ENCODE measurements at places on chromosomes 5 and 9.

DNA sequence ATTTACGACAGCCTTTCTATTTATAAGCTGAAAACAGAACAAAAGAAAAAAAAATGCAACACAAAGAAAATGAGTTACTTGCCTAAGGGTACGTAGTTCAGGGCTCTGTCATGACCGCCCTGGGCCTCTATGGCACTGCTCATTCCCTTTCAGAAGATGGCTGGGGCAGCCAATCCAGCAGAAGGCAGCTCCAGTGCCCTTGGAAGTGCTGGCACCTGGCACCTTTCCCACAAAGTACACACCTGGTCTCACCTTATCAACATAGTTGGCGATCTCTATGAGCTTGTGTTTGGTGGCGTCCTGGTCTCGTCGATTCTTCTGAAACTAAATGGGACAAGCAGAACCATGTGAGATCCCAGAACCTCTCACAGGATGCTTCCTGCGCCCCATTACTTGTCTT is 53.2 kb downstream of the NIPAL4 start:
- no peak for DNase-seq

DNA sequence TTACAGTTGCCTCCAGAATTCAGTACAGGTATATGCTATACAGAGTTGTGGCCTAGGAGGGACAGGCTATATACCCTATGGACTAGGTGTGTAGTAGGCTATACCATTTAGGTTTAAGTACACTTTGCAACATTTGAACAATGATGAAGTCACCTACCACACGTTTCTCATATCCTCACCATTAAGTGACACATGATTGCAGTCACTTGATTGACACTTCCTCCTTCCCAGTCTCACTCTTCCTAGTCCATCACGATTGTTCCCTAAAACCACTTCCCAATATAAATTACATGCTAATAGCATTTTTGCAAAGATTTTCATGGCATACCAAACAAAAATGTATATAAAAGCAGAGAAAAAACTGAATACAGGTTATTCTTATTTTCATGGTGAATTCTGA is 312.2 kb downstream of the EPB41L4A start:
- no peak for DNase-seq

- DNase-seq: peak; percentile 10
These were observed 136.5 kb upstream of the ABCA1 start for GRCh38 chr9:105064248-105065097.

- no peak for DNase-seq
These were observed 572 bp downstream of the CDK5RAP2 start for GRCh38 chr9:120579139-120580050.
